Left cardiac atrium (tissue), 4 donors: ENCODE measurements at places on chromosomes 13 and 19. TPM values are rescaled to one million over a fixed set of nuclear protein-coding genes. Genes with fewer than 3 reads are reported as not detected.

DNA sequence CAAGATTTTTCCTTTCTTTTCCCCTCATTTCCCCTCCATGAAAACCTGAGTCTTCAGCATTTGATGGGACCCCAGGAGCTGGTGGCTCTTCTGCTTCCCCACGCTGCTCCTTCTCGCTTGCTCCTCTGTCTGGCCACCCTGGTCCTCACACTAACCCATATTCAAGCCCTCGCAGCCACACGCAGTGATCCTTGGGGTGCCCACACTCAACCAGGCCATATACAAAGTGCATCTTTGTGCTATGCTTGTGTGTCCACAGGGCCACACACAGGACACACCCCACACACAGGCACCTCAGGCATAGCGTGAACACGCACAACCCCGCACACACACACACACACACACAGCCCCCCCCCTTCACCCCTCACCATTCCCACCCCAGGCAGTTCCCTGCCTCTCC lies 132.1 kb downstream of the URI1 start:
- no peak for DNase-seq

- DNase-seq = no peak
Observed at GRCh38 chr13:36509369-36509768, 77.1 kb downstream of the CCNA1 start.

DNA sequence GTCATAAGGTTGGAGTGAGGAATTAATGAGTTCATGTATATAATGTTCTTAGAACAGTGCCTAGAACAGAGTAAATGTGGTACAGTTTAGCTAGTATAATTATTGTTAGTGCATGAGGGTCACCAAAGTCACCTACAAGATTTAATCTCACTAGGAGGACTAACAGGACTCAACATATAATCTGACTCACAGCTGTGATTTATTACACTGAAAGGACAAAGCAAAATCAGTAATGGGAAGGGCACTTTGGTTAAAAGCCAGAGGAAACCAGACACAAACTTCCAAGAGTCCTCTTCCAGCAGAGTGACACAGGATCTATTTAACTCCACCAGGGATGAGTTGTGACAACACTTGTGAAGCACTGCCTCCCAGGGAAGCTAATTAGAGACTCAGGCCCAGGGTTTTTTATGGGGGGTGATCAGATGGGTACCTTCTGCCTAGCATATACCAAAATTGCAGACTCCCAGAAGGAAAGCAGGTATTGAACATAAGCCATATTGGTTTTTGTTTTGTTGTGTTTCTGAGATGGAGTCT lies 341.2 kb upstream of the DACH1 start:
- DNase-seq = no peak

- peak; percentile 87 for DNase-seq
Observed at GRCh38 chr19:41298348-41298964, 11.5 kb upstream of the CCDC97 start.

DNA sequence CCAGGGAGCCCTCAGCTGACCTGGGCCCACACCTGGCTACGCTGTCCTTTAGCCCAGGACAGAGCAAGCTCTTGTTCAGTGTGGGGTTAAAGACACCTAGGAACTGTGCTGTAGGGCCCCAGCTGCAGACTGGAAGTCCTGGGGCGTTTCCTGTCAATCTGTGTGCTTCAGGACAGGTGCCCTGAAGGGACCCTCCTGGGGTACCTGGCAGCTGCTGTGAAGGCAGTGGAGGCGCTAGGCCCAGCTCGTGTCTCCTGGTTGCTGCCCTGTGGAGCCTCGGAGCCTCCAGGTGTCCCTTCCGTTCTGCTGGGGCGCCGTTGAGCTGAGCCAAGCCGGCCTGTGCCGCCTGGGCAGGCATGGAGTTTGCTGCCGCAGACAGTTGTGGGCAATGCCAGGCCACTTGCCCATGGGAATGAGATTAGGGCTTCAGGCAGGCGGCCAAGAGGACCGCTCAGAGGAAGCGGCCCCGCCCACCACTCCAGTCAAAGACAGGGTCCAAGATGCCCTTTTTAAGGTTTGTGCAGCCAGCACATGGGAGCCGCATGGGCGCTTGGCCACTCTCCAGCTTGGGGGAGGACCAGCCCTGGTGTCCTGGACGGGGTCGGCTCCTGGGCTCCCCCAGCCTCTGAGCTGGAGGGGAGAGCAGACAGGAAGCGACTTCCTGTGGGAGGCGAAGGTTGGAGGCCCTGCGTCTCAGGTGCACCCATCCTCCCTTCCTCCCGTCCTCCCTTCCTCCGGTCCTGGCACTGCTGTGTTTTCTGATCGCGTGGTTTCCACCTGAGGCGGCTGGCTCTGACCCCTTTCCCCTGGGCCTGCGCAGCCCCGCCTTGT lies 4.0 kb downstream of the PTBP1 start:
- DNase-seq = peak; percentile 89

DNA sequence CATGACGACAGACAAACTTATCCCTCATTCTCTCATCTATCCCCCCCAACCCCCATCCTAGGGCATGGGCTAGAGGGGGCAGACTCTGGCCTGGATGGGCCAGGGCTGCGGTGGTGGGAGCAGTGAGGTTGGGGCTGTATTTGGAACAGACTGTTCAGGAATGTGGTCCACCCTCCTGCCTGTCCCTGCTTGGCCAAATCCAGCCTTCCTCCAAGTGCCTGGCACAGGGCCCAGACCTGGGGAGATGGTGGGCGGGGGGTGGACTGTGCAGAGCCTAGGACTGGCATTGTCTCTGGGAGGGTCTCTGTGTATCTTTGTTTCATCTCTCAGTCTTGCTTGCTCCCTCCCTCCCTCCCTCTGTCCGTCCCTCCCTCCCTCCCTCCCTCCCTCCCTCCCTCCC lies 14.2 kb downstream of the EGLN2 start:
- DNase-seq = no peak

DNA sequence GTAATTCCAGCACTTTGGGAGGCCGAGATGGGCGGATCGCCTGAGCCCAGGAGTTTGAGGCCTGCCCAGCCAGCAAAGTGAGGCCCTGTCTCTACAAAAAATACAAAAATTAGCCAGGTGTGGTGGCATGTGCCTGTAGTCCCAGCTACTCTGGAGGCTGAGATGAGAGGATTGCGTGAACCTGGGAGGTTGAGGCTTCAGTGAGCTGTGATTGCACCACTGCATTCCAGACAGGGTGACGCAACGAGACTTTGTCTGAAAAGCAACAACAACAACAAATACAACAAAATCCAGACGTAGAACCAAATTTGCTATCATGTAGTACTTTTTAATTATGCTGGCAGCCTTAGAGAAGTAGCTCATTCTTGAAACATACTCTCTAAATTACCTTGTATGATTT lies 277.1 kb downstream of the KLF5 start:
- DNase-seq = no peak

GRCh38 chr13:48505597-48506091 lies 27.2 kb downstream of the RCBTB2 start:
- DNase-seq = no peak

DNA sequence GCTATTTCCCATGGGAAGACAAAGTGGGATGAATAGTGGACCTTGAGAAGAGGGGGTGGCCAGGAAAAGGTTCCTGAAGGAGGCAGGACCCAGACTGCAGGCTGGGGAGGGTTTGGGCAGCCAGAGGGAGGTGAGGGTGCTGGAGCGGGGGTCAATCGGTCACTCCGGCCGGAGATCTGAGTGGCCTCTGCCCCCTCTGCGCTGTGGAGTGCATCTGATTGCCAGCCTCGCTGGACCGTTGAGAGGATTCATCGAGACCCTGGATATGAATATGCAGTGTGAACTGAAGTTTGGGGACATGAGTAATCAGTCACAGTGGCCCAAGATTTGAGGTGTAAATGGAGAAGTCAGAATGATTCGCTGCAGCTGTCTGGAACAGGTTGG lies 5.5 kb upstream of the ZNF580 start:
- DNase-seq = no peak

DNA sequence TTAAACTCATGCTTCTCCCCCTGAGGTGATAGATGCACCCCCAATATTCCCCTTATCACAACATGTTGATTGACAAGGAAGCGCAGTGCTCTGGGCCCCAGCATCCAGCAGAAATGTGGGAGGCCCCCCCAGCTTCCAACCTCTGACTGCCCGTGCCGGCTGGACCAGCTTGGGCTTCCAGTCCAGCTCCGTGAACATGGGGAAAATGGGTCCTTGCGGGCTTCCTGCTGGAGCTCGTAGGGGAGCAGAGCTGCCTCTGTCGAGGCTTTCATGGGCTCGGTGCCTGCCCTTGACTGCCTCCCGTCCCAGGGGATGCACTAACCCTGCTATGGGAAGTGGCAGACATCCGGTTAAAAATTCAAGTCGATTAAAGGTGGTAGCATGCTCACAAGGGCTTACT lies 188.9 kb downstream of the COL4A1 start:
- no peak for DNase-seq

DNA sequence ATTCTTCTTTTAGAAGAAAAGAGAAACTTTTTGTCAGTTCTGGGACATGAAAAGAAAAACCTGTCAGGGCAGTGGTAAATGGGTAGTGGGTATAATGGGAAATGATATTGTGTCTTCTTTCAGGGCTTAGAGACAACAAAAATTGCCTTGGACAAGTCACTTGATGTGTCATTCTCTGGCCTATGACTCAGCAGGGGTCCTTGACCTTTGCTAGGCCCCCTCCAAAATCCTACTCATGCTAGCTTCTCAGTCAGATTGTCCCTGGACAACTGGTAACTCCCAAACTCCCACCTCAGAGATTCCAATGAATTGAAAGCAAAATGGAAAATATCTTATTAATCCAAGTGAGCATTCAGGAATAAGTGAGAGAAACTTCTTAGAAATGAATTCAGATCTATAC lies 258.8 kb upstream of the SPRY2 start:
- no peak for DNase-seq

GRCh38 chr19:3860499-3860898 lies 8.3 kb downstream of the ZFR2 start:
- no peak for DNase-seq

DNA sequence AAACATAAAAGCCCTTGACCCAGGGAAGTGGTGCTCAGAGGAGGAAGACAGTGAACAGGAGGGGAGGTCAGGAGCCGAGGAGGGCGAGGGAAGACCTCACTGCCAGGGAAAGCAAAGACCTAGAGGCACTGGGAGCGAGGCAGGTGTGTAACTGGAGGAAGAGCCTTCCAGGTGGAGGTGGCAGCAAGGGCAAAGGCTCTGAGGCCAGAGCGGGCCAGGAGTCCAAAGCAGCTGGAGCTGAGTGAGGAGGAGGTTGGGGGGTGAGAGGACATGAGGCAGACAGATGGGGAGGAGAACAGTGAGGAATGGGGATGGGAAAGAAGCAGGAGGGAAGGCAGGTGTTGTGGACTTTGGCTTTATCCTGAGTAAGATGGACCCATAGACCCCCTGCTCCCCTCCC lies 3.7 kb downstream of the UPK1A start:
- DNase-seq = no peak

GRCh38 chr19:19027228-19027627 lies 6.1 kb downstream of the SUGP2 start:
- DNase-seq = no peak

DNA sequence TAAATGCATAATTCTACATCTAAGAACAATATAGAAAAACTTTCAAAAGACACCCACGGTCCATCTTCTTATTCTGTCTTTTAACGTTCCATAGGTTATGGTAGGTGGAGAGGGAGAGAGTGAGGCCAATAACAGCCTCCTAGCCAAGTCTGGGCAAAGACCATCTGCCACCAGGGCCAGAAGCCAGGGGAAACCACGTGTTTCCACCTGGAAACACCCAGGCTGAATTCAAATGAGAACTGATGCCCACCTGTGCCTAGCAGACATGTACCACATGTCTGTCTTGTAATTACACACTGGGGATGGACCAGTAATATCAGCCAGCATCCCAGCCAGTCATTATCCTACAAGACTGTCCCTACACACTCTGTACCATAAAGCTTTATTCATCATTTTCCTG lies 1573.1 kb downstream of the EFNB2 start:
- DNase-seq = no peak

- DNase-seq = no peak
Observed at GRCh38 chr19:36686365-36687213, 823 bp upstream of the ZNF567 start.

- DNase-seq = no peak
Observed at GRCh38 chr13:96816874-96817273, 177.4 kb downstream of the OXGR1 start.

DNA sequence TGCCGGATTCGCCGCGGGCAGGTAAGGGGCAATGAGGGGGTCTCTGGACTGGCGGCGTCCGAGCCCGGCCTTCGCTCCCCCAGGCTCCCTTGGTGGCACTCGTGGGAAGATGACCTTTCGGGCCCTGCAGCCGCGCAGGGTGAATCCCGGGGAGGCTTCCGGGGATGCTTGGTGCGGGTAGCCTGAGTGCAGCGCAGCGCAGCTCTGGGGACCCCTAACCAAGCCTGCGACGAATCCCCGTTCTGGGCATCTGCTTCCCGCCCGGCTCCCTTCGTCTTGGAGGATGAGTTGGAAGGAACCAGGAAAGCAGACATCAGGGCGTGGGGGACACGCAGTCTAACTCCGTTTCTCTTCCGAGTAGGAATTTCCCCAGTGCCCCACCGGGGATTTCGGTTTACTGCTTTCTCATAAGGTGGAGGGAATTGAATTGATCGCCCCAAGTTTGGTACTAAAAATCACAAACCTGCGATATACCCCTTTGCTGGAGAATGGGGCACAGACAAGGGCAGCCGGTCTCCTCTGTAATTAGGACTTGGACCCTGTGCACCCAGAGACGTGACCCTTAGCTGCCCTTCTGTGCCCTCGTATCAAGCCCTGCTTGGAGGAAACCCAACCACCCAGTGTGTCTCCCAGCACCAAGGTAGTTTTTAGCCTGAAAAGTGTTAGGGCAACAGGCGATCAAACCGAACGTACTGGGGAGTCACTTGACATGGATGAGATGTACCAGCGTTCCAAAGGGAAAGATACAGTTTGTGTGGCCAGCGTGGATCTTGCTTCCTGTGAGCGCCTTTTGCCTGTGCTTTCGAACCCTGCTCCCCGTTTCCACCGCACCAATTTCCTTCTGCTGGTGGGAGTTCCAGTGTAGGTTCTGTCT lies 1.0 kb downstream of the GPC5 start:
- DNase-seq = peak; percentile 19

DNA sequence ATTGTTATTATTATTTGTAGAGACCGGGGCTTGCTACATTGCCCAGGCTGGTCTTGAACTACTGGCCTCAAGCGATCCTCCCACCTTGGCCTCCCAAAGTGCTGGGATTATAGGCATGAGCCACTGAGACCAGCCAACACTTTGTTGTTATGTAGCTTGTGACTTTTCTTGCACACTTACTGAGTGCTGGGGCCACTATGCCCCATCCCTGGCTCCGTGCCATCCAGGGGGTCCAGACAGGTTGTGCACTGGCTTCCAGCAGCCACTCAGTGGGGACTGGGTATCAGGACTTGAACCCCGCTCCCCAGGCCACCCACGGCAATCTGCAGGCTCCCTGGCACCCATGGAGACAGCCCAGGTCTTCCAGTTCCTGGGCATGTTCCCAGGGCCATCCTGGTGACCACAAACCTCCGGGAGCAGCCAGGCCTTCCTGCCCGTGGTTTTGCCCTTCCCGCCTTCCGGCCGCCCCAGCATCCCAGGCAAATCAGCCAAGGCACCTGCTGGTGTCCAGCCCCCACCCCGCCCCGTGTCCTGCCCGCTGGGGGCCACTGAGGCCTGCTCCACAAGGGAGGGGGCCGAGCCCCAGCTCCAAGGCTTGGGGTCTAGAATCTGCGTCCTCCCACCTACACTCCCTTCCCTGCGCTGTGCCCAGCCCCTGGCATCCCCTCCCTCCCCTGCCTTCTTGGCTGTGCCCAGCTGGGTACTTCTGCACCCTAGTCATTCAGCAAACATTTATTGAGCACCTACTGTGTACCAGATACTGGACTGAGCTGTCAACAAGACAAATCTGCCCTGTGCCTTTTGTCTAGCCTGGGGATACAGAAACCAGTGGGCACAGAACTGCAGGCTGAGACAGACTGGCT lies 23.7 kb upstream of the SEMA6B start:
- DNase-seq = no peak

The ZNF730 gene
- total RNA-seq = 0.24 TPM

The CDX2 gene
- total RNA-seq = not detected

The WIZ gene
- 28.7 TPM for total RNA-seq

The ATP4B gene
- total RNA-seq = not detected

The SLC6A16 gene
- total RNA-seq = 1.1 TPM

The CYP2S1 gene
- 1.1 TPM for total RNA-seq
